Melanocyte of skin (primary cell): ENCODE measurements at places on chromosomes 12 and 14. TPM values are rescaled to one million over a fixed set of nuclear protein-coding genes. Genes with fewer than 3 reads are reported as not detected.

Gene NEUROD4
- total RNA-seq = not detected in 2 replicates

Gene TEX22
- total RNA-seq = 0.34 and 0.36 TPM in 2 replicates

Gene GALNT8
- not detected in 2 replicates for total RNA-seq

Gene OAS2
- 133 and 344 TPM in 2 replicates for total RNA-seq

Gene LYSET
- total RNA-seq = 25.1 and 32.3 TPM in 2 replicates

Gene GLIPR1L1
- not detected in 2 replicates for total RNA-seq

Gene USP30
- total RNA-seq = 8.5 and 8.7 TPM in 2 replicates

Gene BHLHE41
- total RNA-seq = 52.0 and 106 TPM in 2 replicates

Gene TMEM63C
- total RNA-seq = under 0.01 TPM in 1 of 2 replicates, not detected in the other

Gene RIPK3
- total RNA-seq = 3.4 and 5.5 TPM in 2 replicates

Gene NOC4L
- 24.6 and 32.7 TPM in 2 replicates for total RNA-seq

Gene SIRT4
- 0.67 and 0.93 TPM in 2 replicates for total RNA-seq

Gene USP44
- total RNA-seq = 0.33 and 0.46 TPM in 2 replicates
